ENCODE measurements at places on chromosomes 2 and 18.

DNA sequence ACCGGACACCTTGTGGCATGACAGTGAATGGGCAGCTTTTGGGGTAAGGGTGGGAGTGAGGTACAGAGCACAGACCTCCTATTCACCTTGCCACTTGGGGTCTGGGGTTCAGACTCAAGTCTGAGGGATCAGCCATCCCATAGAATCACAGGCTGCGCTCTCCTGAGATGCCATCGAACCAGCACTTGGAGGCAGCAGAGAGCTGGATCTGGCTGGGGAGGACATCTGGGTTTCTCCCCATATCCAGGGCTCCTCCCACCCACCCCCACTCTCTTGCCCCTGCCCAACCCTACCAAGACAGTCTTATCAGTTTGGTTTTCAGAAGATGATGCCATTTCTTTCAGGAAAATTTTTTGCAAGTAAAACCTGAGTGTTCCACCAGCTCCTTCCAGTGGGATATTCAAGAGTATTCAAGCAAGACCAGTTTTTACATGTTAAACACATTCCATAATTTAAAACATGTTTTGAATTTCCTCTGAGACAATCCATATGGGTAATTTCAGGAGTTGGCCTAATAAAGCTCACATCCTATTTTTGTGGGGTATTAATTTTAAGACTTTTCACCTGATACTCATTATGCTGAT, 29.2 kb upstream of the TEX44 start:
- peak; percentile 58 for DNase-seq

DNA sequence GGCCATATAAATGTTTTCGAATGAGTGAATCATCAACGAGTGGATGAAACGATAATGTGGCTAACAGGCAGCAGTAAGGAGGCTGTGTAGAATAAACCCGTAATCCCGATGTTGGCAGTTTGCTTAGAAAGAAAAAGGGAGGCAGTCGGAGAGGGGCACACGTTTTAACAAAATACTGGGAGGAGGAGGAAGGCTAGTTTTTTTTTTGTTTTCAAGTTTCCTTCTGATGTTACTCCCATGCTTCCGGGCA, 476 bp upstream of the MSH2 start:
- no peak for DNase-seq

GRCh38 chr2:64931246-64932115, 57.7 kb upstream of the SLC1A4 start:
- DNase-seq = no peak

DNA sequence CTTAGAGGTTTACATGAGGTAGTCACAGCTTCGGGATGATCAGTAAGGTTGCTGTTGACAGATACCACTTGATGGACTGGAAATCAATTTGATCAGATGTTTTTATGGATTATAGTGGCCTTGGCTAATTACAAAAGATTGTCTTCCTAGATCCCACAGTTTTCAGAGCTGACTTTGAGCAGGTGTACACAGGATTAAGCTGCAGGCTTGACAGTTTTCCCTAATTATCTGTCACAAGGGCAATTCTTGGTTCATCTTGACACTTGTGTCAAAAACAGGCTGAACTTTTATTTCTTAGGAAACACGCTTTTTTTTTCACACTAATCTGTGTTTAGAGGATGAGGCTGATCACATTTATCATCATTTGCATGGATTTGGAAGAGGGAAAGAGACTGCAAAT, 824.0 kb upstream of the PIK3C3 start:
- DNase-seq = no peak

GRCh38 chr2:215794829-215795546, 218.4 kb downstream of the MREG start:
- DNase-seq = no peak

Data from NCI-H510A (cell line).